Stimulated activated CD4-positive, alpha-beta T cell treated with anti-CD3 and anti-CD28 coated beads, Interleukin-1b, Interleukin-23, amount 100 ng/mL, for 1 hour (primary cell): ENCODE measurements at places on chromosomes 1 and 21.
A peak's percentile ranks its signal among the peaks of the same experiment; 100 is the strongest.

GRCh38 chr1:76876655-76877395 is 9.5 kb downstream of the ST6GALNAC5 start:
- no peak for DNase-seq

DNA sequence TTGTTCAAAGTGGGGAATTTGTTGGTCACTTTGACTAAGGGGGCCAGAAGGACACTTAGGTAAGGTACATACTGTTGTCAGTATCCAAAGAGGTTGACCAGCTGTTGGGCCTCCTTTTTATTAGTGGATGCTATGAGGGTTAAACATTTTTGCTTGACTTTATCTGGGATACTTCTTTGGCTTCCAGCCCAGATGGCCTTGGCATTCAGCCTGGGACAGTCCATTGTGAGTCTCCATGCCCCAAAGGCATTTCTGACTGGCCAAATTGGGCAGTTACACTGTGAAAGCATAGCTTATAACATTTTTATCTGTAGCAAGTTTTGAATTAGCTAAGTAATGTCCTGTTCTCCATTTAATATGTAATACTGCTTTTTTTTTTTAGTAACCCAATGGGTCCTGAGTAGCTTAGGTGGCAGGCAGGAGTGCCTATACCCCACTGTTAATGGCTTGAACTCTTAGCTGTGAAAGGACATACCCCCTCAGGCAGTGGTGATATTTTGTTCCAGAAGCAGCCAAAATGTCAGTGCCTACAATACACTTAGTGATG is 35.4 kb upstream of the CD1D start:
- no peak for DNase-seq

DNA sequence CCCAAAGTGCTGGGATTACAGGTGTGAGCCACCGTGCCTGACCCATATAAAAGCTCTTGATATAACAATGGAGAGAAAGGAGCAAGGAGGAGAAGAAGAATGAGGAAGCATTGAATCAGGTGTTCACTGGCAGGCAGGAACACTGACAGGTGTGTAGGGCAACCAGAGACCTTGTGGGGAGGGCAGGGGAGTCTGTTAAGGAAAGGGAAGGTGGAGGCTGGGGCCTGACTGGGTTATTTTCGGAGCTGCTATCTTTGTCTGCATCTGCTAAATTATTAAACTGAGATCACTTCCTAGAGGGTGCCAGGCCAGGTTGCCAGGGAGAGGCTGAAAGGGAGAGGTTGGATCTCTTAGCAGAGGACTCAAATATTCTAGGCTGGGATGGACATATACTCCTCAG is 6.8 kb upstream of the TRNP1 start:
- no peak for DNase-seq

DNA sequence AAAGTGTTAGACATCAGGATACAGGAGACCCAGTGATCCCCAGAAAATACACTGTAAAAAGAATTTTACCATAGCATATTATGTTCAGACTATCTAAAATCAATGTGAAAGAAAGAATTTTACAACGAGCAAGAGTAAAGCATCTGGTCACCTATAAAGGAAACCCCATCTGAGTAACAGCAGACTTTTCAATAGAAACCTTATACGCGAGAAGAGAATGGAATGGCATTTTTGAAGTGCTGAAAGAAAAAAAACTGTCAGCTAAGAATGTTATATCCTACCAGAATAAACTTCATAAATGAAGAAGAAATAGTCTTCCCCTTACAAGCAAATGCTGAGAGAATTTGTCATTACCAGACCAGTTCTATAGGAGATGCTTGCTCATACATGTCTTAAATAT is 532.1 kb upstream of the NR5A2 start:
- no peak for DNase-seq

DNA sequence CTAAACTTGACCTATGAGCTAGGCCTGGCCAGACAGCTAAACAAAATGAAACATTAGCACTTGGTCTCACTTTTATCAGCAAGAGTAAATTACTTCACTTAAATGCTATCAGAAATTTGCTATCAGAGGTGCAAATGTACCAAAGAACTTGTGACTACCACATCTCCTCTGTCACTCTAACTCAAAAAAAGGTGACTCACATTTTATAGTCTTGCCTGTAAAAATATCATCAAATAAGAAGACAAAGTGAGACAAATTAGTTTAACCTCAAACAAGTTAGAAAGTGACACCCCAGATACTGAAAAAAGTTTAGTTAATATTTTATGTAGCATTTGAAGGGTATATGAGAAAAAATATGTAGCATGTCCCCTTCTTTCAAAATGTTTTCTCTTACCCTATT is 76.9 kb downstream of the EPS15 start:
- no peak for DNase-seq

DNA sequence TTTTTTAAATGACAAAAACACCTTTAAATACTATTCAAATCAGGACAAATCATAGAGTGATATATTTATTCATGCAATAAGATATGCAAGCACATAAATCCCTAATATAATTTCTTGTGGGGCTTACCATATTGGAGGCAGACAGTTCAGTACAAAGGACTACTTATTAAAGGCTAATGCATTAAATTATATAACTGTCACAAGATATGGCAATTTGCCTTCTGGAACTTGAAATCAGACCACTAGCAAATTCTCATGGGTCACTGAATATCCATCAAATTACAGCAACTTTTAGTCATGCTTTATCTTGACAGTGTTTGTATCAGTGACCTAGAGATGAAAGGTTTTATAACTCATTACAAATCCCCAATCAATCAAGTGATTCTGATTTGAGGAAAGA is 54.1 kb upstream of the NCAM2 start:
- DNase-seq, result no peak

- DNase-seq, result no peak
Measured at GRCh38 chr1:228376262-228376628, 30.4 kb downstream of the TRIM11 start.

DNA sequence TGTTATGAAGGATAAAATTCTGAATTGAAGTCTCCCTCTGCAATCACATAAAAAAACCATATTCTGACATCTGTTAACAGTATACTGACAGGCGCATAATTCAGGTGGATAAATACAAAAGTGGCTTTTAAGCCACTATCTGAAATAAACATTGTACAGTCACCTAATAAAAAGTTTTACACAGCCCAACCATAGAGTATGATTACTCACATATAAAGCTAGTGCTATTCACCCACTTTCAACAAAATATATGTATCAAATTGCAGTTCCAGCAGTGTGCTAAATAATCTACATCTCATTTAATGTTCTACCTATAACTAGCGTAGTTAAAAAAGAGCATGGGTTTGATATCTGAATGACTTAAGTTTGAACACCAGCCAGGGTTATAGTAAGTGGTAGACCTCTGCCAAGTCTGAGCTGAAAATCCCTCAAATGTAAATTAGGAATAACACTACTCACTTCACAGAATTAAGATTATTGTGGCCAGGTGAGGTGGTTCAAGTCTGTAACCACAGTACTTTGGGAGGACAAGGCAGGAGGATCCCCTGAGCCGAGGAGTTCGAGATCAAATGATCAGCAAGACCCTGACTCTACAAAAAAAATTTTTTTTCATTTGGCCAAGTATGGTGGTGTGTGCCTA is 3.9 kb downstream of the EGLN1 start:
- no peak for DNase-seq

GRCh38 chr1:222042120-222042519 is 300.2 kb upstream of the DUSP10 start:
- no peak for DNase-seq

GRCh38 chr1:217602380-217602779 is 28.5 kb downstream of the GPATCH2 start:
- DNase-seq, result no peak

- DNase-seq, result no peak
Measured at GRCh38 chr1:156128654-156129597, 14.4 kb downstream of the LMNA start.

GRCh38 chr21:42632336-42632751 is 21.1 kb upstream of the PDE9A start:
- DNase-seq, result no peak

- DNase-seq, result no peak
Measured at GRCh38 chr1:32798191-32798590, 19.0 kb downstream of the YARS1 start.

DNA sequence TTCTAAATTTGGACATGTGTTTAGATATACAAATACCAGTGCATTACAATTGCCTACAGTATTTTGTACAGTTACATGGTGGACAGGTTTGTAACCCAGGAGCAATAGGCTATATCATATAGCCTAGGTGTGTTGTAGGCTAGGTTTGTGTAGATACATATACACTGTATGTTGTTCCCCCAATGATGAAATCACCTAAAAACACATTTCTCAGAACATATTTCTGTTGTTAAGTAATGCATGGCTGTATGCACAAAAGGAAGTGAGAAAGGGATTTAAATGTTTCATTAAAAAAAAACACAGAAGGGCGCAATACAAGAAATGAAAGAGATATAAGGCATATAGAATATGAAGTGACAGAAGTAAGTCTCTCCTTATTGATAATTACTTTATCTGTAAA is 32.0 kb downstream of the S100B start:
- no peak for DNase-seq

- DNase-seq, result no peak
Measured at GRCh38 chr21:14071902-14072734, 138.6 kb downstream of the LIPI start.

GRCh38 chr1:186793582-186793927 is 35.2 kb upstream of the PLA2G4A start:
- DNase-seq, result no peak

DNA sequence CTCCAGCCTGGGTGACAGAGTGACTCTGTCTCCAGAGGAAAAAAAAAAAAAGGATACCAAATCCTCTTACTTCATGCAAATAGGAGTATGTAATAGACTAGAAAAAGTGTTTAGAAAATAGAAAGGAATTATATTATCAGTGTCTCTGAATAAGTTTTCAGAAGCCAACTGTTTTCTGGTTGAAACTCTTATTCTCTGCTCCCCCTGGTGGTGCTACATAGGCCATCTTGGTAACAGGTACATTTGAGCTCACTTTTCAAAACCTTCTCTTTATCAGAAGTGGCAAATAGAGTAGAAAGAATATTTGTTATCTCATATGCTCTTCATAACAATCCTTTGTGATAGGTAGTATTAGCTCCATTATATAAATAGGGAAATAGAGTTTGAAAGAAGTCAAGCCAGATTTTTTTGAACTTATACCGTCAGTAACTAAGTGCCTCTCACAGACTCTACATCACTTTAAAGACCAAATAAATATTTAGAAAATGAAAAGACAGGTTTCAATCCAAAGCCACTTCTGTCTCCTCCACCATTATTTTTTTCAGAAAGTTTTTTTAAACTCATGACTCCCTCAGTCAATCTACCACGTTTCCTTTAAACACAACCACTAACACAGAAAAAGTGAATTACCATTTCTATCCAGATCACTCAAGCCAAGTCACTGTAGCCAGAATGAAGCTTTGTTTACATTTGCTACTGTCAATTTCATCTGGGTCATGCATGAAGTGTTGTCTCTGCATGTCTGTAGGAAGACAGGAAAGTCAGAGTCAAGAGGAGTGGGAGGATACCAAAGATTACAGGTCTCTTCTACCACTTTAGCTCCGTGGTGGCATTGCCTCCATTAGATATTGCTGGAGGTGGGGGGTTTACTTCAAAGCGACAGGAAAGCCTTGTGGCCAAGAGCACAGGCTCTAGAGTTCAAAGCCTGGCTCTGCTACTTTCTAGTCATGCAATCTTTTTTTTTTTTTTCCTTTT is 45.6 kb downstream of the IL23R start:
- no peak for DNase-seq

DNA sequence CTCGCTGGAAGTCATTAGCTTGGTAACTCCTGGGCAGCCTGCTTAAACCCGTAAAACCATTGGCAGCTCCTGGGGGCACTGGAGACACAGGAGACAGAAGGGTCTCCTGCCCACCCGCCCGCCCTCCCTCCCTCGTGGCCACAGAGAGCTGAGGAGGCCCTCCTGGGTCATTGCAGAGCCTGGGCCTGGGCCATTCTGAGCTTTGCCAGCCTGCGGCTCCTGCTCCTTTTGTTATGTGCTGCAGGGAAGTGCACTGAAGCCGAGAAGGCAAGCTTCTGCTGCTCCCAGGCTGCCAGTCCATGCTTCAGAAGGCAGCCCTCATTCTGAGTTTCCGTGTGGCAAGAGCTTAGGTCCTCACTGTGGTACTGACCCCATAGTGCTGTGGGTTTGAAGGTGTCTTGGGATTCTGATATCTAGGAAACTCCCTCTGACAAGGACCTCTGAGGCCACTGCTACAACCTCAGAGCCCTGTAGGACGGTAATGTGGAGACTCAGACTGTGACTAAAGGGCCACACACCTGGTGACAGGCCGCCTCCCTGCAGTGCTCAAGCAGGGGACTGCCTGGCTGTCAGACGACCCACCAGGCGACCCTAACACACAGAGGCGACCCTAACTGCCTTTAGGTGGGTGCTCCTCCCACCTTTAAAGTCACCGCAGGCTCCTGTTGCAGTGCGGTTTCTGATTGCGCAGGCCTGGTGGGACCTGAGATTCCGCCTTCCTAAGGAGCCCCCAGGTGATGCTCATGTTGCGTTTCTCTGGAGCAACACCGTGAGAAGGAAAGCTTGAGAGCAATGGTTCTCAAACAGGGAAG is 118.7 kb downstream of the IER5 start:
- no peak for DNase-seq

DNA sequence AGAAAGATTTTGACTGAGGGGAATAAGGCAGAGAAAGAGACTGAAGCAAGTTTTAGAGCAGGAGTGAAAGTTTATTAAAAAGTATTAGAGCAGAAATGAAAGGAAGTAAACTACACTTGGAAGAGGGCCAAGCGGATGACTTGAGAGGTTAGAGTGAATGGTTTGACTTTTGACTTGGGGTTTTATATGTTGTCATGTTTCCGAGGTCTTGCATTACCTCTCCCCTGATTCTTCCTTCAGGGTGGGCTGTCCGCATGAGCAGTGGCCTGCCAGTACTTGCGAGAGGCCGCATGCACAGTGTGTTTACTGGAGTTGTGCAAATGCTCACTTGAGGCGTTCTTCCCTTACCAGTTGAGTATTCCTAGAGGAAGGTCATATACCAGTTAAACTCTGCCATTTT is 13.0 kb upstream of the DENND2D start:
- no peak for DNase-seq

DNA sequence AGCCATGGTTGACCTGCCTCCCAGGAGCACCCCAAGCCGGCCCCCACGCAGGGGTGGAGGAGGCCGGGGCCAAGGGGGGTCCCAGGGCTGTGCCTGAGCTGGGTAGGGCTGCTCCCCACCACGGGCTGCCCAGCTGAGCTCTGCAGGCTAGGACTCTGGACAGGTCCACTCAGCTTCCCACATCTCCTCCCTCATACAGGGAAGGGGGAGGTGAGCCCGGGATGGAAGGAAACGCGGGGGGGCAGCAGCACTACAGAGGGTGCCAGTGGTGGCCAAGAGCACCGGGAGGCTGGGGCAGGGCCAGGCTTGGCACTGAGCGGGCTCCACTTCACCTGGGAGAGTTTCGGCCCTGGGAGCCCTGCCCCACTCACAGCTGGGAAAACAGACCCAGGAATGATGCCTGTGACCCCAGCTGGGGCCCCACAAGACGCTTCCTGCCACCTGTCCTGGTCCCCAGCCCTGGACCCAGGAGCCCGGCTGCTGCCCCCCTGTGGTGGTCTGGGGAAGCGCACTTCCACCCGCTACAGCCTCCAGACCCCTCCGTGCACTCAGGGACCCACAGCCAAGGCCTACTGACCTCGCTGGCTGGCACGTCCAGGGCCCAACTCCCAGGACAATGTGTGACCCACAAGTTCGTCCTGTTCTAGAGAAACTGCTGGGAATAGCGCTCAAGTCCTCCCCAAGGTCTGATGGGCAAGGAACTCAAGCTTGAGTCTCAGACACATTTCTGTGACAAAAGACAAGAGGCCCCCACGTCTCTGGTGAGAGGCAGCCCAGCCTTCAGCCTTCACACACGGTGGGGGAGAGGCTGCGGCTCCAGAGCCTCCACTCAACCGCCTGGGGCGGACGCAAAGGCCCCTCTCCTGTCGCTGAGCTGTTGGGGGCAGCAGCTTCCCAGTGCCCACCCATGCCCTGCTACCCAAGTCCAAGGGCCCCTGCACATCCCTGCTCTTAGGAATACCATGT is 3.0 kb downstream of the AURKAIP1 start:
- DNase-seq, result peak; percentile 69
